Activated T-helper 1 cell treated with anti-CD3 and anti-CD28 coated beads, Interleukin-12 subunit alpha, Interleukin-12 subunit beta, Interleukin-2, Interleukin-4 antibody, amounts not matched to agents 30 ng/mL and 10 ng/mL and 1 ng/mL, durations not matched to agents 14 hours and 24 hours and 36 hours (primary cell): ENCODE measurements at places on chromosomes 6 and 20. TPM values are rescaled to one million over a fixed set of nuclear protein-coding genes. Genes with fewer than 3 reads are reported as not detected.

Gene BACH2
- total RNA-seq, result 68.1 and 71.2 TPM in 2 replicates

- no peak for DNase-seq
Measured at GRCh38 chr20:1015181-1015580, 13.1 kb upstream of the RSPO4 start.

DNA sequence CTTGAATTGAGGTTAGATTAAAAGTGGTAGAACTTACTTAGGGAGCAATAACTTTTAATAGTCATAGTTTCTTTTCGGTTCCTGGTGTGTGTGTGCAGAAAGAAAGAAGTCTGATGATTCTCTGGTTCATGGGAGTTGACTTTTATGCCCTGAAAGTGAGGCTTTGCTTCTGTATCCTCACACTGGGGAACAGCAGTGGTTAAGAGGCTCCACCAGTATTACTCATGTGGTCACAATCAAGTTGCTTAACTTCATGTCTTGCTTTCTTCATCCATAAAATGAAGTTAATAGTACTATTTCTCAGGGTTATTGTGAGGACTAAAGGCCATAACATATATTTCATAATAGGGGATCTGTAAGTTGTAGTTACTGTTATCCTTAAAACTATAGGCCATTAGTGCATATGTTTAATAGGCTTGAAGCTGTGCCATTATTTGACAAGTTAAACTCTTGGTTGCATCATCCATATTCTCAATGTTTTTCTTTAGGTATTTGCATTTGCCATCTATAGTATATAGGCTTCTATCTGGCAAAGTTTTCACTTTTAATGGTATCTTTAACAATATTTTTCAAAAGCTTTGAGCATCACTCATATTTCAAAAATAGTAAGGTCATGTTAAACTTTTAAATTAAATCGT is 262.4 kb downstream of the PLCB1 start:
- no peak for DNase-seq

DNA sequence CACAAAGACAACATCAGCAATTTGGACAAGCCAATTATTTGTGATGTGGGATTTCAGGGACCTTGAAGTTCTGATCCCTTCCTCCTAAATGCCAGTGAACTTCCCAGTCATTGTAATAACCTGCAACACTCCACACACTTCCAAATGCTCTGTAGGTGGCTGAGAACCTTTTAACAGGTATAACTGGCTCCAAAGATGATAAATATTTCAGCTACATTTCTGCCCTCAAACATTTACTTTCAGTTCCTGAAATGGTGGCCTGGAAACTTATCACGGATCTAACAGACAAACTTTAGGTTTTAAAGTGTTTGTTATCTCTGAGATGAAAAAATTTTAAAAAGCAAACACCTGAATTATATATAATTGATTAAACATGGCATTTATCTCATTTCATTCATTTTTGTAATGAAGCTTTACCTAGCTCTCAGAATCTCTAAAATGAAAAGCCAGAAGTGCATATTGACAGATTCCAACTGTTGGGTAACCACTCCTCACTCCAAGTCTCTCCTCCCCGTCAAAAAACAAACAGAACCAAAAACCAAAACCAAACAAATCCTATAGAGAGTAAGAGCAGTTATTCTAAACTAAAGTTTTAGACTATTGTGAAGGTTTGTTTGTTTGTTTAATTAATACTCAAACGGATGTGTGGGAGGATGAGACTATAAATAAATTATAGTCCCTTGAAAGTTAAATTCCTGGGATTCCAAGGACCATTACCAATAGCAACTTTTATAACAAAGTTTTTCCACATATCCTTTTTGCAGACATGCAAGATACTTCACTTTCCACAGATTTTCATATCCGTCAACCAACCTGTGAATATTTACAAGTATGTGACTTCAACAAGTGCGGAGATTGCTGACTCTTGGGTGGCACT is 12.4 kb upstream of the KIAA0408 start:
- DNase-seq, result no peak

Gene MCCD1
- total RNA-seq, result not detected in 2 replicates

DNA sequence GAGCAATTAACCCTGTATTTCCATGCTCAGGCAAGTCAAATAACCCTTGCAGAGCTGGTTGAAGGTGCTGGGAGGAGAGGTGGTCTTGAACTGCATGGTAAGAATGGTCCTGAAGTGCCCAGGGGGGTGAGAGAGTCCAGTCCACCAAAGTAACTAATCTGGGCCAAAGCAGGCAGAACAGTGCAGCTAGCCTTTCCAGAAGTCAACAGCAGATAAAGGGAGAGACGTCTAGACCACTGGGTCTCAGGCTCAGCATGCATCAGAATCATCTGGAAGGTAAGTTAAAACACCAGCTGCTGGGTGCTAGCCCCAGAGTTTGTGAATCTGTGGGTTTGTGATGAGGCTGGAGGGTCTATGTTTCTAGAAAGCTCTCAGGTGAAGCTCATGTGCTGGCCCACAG is 232.3 kb upstream of the ECI2 start:
- no peak for DNase-seq

DNA sequence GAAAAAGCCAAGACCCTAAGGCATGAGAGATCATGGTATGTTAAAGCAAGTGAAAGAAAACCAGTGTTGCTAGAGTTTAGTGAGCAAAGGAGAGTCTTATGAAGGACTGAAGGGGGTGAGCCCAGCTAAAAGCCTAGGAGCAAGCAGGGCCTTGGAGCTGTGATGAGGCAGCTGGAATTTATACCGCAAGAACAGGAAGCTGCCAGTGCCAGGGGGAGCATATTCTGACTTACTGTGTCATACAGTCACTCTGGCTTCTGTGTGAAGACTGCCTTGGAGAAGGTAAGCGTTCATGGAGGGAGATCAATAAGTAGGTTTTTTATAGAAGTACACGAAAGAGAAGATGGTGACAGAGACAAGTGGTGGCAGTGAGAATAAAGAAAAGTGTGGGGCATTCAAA is 308.9 kb upstream of the THEMIS start:
- DNase-seq, result no peak

GRCh38 chr6:139663996-139664395 is 289.5 kb upstream of the CITED2 start:
- no peak for DNase-seq

Gene ENPP1
- 1.0 and 1.2 TPM in 2 replicates for total RNA-seq

Gene SLC26A8
- not detected in 2 replicates for total RNA-seq

DNA sequence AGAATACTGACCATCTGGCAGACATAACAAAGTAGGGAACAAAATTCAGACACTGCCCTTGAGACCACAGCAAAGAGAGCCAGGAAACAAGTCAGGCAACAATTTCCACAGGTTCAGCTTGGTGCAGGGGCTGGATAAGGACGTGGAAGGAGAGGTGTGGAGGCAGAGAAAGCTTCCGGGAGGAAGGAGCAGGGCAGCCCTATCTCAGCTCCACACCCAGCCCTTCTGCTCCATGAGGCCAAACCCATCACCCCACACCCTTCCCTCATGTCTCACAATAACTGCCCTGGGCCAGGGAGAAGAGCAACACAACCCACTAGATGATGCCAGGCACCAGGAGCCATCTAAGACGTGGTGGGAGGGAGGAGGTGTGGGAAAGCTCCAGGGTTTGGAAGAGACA is 5.8 kb downstream of the SNHG17 start:
- no peak for DNase-seq

DNA sequence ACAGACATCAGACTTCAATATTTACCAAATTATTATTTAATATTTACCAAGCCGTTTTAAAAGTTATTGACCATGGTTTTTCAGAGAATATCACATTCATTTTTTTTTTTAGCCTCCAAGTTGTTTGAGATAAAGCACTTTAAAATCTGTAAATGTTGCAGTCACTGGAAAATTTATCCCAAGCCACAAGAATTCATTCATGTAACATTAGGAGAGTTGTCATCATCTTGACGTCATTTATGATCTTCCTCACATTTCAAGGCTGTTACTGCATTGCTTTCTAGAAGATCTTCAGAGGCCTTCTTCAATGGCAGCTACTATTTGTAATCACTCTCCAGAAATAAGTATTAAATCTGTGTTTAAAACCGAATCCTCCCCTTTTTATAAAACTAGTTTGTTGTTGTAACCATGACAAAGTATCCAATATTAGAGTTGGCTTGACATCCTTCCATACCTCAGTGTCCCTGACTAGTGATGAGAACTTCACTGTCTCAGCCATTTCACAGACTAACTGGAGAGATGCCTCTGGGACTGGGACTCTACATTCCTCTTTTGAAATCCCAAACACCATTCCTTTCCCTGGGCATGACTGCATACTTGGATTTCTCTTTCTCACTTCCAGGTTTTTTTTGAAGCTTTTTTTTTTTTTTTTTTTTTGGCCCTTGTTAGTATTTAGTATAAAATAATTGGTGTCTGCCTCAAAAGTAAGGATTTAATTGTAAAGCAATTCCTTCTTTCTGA is 100.1 kb downstream of the ZFAND3 start:
- DNase-seq, result no peak

GRCh38 chr6:136378888-136379287 is 89.2 kb upstream of the BCLAF1 start:
- DNase-seq, result no peak

GRCh38 chr20:25699914-25700313 is 3.3 kb upstream of the ZNF337 start:
- no peak for DNase-seq

Gene BPIFB1
- total RNA-seq, result not detected in 2 replicates

Gene SAMD3
- 3.1 and 4.6 TPM in 2 replicates for total RNA-seq

DNA sequence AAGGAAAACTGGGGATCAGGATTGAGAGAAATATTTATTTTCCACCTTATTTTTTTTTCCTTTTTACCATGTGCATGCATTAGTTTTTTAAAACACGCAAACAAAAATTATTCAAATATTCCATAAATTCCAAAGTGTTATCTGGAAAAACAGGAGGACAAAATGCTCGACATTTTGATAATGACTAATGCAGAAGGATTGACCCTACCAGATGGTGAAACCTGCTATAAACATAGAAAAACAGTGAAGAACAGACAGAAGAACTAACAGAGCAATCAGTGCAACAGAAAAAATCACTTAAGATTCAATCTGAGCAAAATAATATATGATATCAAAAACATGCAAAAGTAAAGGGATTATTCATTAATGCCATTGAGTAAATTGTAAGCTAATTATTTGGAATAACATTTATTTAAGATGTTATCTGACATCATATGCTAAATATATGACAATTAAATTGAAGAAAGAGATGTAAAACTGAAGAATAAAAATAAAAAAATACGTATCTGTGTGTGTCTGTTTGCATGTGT is 218.4 kb downstream of the LMBRD1 start:
- no peak for DNase-seq

GRCh38 chr6:42929821-42930360 is 611 bp downstream of the CNPY3 start:
- DNase-seq, result peak; percentile 53

GRCh38 chr6:10418361-10418861 is 3.5 kb upstream of the TFAP2A start:
- no peak for DNase-seq

- DNase-seq, result no peak
Measured at GRCh38 chr6:54195637-54196036, 84.4 kb downstream of the MLIP start.

- no peak for DNase-seq
Measured at GRCh38 chr20:53786071-53786444, 192.4 kb upstream of the ZNF217 start.

Gene HTR1B
- total RNA-seq, result not detected in 2 replicates

GRCh38 chr6:119384444-119384843 is 34.9 kb upstream of the MAN1A1 start:
- DNase-seq, result no peak

- no peak for DNase-seq
Measured at GRCh38 chr6:109804020-109804419, 112.9 kb downstream of the FIG4 start.

GRCh38 chr6:14408446-14408845 is 290.9 kb downstream of the CD83 start:
- DNase-seq, result no peak

DNA sequence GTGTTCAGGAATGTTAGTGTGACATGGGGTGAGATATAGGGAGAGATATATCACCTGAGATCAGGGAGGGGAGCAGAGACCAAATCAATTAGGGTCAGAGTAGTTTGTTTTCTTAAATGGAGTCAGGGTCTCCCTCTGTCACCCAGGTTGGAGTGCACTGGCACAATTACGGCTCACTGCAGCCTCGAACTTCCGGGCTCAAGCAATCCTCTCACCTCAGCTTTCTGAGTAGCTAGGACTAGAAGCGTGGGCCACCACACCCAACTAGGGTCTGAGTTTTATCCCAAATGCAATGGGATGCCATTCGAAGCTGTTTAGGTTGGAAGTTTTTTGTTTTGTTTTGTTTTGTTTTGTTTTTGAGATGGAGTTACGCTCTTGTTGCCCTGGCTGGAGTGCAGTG is 3.1 kb upstream of the NCOA3 start:
- no peak for DNase-seq

Gene PAK5
- total RNA-seq, result not detected in 2 replicates

- no peak for DNase-seq
Measured at GRCh38 chr6:161342039-161342438, 68.2 kb upstream of the AGPAT4 start.

Gene PRRC2A
- total RNA-seq, result 281 and 283 TPM in 2 replicates

Gene RBPJL
- total RNA-seq, result 0.18 TPM in 1 of 2 replicates, not detected in the other
